Endothelial cell (in vitro differentiated cells): ENCODE measurements at places on chromosomes 6 and 20. TPM values are rescaled to one million over a fixed set of nuclear protein-coding genes. Genes with fewer than 3 reads are reported as not detected.

DNA sequence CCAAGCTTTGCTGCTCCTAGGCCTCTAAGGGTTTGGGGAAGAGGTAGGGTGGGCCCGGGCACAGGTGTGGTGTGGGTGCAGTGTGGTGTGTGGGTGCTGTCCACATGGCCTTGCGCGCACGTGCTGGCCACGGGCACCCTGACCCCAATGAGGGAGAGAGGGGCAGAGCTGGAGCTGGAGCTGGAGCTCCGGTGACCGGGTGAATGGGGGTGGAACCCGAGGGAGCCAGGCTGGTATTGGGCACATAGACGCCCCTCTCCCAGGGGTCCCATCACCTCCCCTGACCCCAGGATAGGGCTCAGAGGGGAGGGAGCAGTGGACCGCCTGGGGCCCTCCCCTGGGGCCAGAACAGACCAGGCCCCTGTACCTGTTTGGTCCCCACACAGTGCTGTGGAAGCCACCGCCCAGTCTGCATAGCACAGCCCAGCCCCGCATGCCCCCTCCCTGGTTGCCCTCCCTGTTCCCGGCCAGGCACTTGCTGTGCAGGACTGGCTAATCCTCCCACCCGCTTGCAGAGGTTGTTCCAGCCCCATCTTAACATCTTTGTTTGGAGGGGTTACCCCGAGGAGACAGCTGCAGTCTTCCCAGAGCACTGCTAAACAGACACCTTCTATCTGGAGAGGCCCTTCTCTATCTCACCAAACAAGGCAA is 984 bp downstream of the ADAM33 start:
- DNase-seq, result no peak

DNA sequence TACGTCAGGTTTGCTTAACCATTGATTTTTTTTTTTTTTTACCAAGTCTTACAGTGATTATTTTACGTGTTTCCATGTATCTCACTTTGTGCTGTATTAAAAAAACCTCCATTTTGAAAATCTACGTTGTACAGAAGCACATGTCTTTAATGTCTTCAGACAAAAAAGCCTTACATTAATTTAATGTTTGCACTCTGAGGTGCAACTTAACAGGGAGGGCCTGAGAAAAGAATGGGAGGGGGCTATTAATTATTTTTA is 8.4 kb downstream of the LOC128125822 start:
- DNase-seq, result no peak

DNA sequence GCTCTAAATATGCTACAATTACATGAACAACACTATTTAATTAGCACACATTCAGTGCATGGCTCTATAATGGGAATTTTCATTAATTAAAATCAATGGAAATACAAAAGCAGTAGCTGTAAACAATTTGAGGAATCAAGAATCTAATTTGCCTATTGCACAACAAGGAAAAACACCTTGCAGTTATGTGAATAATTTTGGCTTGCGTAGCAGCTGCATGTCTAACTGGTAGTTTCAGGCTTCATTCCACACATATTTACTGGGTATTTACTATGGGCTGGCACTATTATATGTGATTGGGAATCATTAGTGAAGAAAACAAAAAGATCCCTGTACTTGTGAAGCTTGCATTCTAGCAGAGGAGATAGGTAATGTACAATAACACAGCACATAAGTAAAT is 26.4 kb downstream of the KIF6 start:
- no peak for DNase-seq

DNA sequence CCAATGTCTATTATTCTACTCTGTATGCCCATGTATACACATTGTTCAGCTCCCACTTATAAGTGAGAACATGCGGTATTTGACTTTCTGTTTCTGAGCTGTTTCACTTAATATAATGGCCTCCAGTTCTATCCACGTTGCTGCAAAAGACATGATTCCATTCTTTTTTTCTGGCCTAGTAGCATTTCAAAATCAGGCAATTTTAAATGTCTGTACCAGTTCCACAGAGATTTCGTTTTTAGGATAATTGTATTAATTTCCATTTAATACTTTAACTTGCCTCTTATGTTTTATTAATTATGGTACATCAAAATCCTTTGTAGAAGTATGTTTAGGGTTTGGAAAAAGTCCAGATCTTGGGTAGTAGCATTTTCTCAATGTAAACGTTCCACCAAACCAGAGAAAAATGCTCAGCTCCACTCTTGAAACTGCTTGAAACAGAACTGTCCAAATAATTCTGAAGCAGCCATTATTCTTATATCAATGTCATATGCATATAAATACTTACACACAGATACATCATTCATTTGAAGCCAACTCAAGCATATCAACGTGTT is 42.6 kb upstream of the PLEKHG1 start:
- no peak for DNase-seq

DNA sequence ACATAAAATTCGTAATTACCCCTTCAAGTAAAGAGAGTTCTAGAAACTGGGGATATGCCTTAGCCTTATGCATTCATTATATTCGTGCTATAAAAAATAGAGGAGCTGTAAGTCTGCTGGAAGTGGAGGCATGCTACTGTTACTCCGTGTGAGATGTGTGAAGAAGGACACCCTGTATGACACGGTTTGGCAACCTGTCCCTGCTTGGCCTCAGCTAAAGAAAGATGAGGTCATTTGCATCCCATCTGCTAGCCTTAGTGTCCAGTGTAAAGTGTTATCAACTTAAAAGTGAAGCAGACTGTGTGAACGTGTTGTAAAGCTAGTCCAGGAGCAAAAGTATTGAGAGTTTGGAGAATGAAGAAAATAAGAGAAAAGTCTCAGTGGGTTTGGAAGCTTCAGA is 135.1 kb upstream of the RAB32 start:
- no peak for DNase-seq

- peak; percentile 36 for DNase-seq
Measured at GRCh38 chr20:49247792-49248191, 28.6 kb downstream of the DDX27 start.

DNA sequence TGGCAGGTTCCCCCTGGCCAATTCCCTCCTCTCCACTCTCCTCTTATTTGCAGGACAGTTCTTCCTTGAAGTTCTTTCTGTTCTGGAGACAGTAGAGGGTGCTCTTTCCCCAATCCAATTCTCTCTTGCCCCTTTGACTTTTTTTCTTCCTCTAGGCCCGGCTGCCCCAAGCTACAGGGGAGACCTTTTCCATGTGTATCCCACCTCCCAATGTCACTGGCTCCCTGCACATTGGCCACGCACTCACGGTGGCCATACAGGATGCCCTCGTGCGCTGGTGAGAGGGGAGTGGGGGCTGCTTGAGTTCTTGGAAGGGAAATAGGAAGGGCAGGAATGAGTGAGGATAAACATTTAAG is 1.5 kb downstream of the VARS2 start:
- DNase-seq, result peak; percentile 25

GRCh38 chr6:138297761-138298298 is 79.5 kb upstream of the PBOV1 start:
- no peak for DNase-seq

DNA sequence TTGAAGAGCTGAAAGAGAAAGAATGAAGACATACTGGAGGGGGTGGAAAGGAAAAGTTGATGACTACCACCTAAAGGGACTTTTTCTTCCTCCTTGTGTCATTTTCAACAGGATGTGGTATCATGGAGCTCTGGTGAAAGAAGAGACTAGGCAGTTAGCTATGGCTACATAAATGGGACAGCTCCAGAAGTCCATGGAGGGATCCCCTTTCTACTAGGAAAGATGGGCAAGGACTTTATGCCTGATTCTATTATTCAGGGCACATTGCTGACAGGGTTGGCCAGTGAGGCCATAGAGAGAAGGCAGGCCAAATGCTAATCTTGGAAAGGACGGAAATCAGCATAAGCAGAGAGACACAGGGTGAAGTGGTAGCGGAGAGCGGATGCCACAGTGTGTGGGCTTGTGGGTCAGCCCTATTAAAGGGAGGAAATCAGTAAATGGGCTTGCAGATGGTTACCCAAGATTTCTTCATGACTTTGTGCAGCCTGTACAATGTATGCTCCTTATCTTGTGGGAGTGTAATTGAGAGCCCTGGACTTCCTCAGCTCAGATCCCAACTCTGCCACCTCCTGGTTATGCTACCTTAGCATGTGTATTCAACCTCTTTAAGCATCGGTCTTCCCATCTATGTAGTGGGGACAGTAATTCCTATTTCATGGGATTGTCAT is 77.4 kb upstream of the TMEM170B start:
- DNase-seq, result no peak

DNA sequence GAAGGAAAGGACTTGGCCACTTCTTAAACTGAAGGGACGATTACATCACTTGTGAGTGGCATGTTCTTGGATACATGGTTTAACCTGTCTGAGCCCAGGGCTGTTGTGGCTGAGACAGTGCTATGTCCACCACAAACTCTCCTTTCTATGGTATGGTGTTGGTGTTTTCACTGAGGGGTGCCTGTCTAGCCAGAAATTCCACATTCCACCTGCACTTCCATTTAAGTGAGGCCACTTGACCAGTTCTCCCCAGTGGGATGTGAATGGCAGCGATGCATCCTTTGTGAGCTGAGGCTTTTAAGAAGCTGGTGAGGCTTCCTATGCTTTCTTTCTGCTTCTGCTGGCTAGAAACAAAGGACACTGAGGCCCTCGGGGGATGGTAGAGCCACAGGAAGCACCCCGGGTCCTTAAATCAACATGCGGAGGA is 151.4 kb upstream of the CHD6 start:
- no peak for DNase-seq

GRCh38 chr20:32442630-32443373 is 84.7 kb downstream of the ASXL1 start:
- DNase-seq, result no peak

GRCh38 chr6:166620478-166621113 is 6.5 kb downstream of the RPS6KA2 start:
- no peak for DNase-seq

DNA sequence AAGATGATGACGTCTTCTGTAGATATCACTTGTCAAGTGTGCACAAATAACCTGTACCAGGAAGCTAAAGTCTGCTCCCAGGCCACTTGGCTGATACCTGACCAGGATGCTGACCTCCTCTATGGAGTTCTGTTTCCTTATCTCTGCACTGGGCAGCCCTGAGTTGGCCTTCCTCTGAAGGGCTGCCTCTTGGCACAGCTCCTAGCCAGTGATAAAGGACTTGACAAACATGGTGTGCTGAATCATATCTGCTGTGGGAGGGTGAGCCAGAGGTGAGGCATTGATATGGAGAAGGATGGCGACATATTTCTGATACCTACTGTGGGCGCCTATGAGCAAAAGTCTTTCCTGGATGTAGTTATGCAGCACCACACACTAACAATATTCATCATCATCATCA is 32.8 kb upstream of the FOXA2 start:
- no peak for DNase-seq

DNA sequence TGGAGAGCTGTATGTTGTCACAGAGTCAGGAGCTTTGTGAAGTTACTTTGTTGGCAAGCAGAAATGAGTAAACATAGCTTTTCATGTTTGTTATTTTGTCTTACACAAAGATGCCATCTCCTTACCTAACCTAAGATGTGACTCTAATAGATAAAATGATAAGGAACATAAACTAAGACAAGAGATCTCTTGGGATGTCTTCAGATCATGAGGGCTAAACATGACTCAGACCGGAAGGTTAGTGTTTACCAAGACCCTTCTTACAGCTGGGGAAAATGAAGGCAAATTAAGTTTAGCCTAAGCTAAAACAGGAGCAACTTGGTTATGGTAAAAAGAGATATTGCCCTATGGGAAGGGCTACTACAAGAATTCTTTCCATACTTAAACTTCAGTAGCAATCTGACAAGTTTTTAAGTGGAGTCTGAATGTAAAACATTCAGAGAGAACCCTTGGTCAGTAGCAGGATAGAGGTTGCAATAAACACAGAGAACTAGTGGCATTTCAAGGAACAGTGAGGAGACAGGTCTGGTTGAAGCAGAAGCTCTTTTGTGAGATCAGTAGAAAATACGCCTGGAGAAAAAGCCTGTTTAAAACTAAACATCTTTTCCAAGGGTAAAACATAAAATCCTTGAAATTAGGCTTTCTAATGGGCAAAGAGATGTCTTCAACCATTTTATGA is 29.9 kb downstream of the SGK1 start:
- no peak for DNase-seq

DNA sequence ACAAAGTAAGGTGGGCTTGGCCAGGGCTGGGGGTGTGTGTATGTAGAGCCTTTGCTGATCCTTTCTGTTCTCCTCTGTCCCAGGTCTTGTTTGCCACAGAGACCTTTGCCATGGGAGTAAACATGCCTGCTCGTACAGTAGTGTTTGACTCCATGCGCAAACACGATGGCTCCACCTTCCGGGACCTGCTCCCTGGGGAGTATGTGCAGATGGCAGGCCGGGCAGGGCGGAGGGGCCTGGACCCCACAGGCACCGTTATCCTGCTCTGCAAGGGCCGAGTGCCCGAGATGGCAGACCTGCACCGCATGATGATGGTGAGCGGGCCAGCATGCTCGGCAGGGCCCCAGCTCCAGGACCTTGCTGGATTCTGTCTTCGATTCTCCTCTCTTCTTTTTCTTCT is 6.2 kb downstream of the DXO start:
- DNase-seq, result no peak

The C20orf202 gene
- total RNA-seq, result 0.92 TPM

The CCM2L gene
- total RNA-seq, result 27.2 TPM
